ENCODE measurements at places on chromosomes 3 and 15.

DNA sequence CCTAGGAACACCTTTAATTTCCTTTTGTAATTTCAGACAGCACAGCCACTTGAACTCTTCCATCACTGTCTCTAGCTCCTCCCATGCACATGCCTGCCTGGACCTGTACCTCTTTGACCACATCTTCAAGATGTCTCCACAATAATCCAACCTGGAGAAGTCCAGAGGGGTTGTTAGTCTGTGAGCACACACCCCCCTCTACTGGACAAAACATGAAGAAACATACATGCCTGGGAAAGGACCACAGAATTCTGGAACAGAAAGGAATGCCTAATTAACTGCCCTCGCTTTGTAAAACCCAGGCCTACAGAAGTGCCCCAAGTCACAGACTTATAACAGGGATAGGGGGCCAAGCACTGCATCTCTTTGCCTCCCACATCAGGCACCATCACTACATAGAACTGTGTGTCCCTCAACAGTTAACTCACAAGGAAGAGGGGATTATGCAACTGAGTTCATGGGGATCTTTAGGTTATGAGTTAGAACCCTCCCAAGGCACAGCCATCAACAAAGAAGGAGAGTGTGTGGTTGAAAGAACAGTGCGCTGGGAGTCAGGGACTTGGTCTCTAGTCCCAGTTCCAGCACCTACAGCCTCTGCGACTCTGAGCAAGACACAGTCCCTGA, 61.7 kb downstream of the FMN1 start:
- DNase-seq = peak; percentile 7

- no peak for DNase-seq
Measured at GRCh38 chr15:48077616-48078184, 43.1 kb upstream of the SLC24A5 start.

- no peak for DNase-seq
Measured at GRCh38 chr3:188184649-188185048, 30.7 kb downstream of the LPP start.

DNA sequence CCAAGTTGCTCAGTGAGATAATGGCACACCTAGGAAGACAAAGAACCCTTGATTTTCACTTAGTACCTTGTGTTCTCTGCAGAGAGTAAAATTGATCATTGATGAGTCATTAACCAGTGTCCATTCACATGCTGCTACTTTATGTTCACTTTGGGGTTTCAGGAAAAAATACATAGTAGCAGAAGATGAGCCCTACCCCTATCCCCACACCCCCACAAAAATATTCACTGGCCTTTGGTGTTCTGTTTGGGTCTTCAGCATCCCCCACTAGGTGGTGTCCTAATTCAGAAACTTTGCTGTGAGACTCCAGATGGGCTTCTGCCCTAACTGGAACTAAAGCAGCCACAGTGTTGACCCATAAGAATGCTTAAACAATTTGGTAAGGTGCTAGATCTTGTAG, 178.8 kb downstream of the KLHL25 start:
- peak; percentile 44 for DNase-seq

DNA sequence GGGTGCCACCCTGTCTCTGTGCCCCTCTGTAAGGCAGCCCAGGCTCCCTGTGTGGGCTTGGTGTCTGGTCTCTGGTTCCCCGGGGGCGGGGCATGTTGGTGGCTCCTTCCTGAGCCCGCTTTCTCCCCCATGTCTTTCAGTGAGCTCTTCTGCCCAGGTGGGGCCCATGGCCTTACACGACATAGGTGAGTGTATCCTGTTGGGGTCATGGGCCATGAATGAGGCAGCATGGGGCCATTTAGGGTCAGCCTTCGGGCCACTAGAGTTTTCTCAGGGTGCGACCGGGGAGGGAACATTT, 195.1 kb downstream of the UBE3A start:
- DNase-seq = no peak

All from activated CD8-positive, alpha-beta T cell treated with anti-CD3 and anti-CD28 coated beads for 36 hours (primary cell).